ENCODE measurements at places on chromosomes 7 and 10.
A peak's percentile ranks its signal among the peaks of the same experiment; 100 is the strongest.

DNA sequence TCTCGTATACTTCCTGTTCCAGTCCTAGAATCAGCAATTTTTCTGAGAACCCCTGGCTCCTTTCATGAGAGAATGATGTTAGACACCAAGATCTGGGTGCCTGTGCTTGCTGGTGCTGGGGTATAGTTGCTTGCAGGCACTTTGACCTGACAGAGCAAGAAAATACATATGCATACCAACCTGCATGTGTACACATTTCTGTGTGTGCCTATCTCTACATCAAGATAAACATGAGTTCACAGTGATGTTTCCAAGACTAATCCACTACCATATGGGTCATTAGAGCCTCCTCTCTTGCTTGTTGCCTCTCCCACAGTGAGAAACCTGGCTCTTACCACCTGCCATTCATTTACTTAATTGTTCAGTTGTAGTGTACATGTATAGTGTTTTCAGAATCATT lies 229.1 kb upstream of the IGFBP3 start:
- no peak for DNase-seq

DNA sequence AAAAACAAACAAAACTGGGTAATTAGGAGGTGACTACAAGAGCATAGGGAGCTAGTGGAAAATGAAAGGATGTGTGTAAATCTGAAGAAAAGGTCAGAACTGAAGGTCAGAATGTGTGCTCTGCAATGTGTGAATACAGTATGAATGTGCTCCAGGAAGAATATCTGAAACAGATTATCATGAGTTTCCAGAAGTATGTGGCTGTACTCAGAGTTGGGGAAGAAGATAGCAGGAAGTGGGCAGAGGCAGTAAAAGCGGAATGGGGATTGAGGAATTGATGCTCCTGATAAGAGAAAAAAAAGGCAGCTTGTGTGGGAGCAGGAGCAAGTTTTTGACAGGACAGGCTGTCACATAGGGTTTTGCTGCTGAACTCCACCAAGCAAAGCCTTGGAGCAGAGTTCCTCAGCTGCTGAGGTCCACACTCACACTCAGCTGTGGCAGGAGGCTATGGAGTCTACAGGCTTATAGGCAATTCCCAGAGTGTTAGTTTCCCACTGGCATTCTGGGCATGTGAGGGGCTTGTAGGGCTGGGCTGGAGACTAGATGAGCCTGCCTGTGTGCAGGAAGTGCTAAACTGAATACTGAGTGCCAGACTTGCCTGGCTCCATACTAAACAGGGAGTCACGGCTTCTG lies 22.9 kb downstream of the H2AZ2 start:
- DNase-seq: peak; percentile 57

GRCh38 chr10:34766811-34767494 lies 48.1 kb downstream of the PARD3 start:
- DNase-seq: no peak

GRCh38 chr7:158396982-158397862 lies 190.4 kb downstream of the PTPRN2 start:
- no peak for DNase-seq

GRCh38 chr10:72175149-72175548 lies 40.7 kb upstream of the ANAPC16 start:
- DNase-seq: peak; percentile 37

DNA sequence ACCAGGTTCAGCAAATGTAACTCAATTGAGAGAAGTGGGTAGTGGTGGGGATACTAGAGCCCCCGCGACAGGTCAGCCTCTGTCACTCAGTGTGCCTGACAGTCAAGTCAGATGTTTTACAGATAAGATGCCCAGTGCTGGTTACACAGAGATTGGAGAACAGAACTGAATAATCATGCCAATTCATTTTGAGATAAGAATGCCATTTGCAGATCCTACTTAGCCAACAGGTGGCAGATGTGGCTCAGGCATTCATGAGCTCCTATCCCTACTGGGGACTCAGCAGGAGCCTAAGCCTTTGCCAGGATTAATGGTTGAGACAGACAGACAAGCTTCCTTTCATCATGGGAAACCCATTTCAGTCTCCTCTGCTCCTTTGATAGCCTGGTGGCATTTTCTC lies 137.8 kb downstream of the MAPK8 start:
- peak; percentile 19 for DNase-seq

Measured in inflammatory macrophage treated with lipopolysaccharide for 4 hours (primary cell).